ENCODE measurements at places on chromosomes 13 and 19.
A peak's percentile ranks its signal among the peaks of the same experiment; 100 is the strongest.

- DNase-seq: no peak
Measured at GRCh38 chr13:107809125-107809524, 406.2 kb downstream of the LIG4 start.

GRCh38 chr13:99031832-99032231, 54.0 kb upstream of the DOCK9 start:
- DNase-seq: no peak

DNA sequence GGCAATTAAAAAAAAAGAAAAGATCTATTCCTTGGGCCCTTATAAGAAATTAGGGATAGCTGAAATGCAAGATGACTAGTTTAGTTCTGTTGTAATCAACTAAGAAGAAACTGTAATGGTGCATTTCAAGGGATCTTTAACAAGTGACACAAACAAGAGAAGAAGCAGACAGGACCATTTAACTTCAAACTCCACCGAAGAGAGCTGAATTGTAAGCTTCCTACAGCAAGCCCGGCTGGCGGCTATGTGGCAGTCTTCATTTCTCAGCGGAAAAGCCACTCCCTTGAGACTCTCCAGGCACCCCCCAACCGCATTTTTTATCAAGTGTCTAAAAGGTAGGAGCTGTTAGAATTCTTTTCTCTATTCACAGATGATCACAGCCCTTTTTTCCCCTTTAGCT, 305.2 kb upstream of the ZNF507 start:
- no peak for DNase-seq

GRCh38 chr13:109126891-109127641, 497.7 kb downstream of the MYO16 start:
- DNase-seq: no peak

- DNase-seq: peak; percentile 67
Measured at GRCh38 chr19:19643158-19644053, at the start of gene GMIP. TSS of gene GMIP (minus strand) at chr19:19643657. CDS start at chr19:19643529, 128 bp downstream.

Data from erythroblast (primary cell).